ENCODE measurements at places on chromosomes 3 and 15.

DNA sequence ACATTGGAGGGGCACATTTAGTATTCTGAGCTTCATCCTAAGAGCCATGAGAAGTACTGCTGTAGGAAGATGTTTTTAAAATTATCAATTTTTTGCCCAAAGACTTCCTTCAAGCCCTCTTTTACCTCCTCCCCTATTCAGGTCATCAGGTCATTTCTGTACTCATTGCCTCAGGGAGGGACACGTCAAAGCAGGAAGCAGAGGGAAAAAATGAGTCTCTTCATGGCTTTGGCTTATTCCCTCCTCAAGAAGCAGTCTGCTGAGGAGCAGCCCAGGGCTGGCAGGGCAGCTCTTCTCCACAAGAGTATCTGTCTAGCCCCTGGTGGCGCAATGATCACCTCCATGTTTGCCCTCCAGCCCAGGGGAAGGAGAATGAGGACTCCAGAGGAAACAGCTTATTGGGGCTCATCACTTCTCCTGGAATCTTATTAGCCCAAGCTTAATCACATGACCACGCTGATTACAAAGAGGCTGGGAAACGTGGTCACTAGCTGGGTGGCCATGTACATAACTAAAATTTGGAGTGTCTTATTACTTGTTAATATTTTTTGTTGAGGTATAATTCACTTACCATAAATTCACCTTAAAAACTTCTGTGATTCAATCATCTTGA is 44.2 kb upstream of the GATA2 start:
- DNase-seq, result no peak

GRCh38 chr15:50182219-50183013 is 420 bp downstream of the SLC27A2 start:
- peak; percentile 82 for DNase-seq

DNA sequence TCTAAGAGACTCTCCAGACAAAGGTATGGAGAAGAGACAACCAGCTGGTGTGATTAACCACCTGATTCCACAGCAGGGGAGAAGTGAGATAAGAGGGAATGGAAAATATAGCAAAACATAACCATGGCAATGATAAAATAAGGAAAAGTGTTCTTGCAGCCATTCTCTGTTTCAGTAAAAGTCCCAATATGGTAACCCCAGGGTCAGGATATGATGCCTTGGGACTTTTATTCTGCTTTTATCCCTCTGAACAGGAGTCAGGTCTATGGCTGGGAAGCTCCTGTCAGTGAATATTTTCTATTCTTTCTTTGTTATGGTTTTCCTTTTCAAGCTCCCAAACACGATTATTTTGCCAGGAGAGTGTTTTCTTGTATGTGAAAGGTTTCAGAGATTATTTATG is 94.2 kb downstream of the SLC9A9 start:
- DNase-seq, result no peak

DNA sequence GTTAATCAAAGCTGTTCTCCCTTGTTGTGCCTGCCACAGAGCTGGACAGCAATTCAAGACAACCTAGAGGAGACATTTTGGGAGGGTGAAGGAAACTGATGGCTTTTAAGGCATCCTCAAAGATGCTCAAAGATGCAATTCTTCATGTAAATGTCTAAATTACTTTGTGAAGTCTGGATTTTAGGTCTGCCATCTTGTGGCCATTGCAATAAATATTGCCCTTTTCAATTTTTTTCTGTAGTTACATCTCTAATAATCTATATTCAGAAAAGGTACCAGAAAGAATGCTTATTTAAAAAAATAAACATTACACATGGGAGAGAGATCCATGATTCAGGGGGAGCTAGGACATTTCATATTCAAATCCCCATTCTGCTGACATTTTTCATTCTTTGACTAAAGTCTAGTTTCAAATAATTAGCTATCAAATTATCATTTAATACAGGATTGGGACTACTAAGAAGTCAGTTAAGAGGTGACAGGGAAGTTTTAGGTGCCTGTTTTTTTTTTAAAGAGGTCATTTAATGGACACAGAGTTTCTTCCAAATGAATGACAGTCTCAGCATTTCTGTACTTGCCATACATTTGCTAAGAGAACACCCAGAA is 259.8 kb upstream of the WNT5A start:
- DNase-seq, result peak; percentile 20

DNA sequence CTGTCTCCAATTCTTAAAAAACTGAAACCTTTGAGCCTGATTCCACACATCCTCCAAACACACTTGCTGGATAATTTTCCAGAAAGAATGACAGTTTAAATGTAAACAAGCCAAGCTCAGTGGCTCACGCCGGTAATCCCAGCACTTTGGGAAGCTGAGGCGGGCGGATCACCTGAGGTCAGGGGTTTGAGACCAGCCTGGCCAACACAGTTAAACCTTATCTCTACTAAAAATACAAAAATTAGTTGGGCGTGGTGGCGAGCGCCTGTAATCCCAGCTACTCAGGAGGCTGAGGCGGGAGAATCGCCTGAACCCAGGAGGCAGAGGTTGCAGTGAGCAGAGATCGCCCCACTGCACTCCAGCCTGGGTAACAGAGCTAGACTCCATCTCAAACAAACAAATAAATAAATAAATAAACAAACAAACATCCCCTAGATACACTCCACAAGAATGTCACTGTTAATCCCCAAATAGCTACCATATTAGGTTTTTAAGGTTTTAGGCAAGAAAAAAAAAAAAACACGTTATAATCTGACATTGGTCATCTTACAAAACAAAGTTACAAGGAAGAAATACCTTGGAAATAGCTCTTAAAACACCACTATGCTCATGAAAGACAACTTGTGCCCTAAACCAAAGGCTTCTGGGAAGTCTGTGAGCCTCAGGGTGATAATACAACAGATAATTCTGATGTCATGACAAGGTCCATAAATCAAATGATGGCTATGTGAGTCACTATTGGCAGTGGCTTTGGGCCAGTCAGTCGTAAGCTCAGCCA is 13.2 kb downstream of the TNIK start:
- DNase-seq, result no peak

GRCh38 chr15:66706225-66706732 is 4.2 kb downstream of the SMAD6 start:
- peak; percentile 42 for DNase-seq

DNA sequence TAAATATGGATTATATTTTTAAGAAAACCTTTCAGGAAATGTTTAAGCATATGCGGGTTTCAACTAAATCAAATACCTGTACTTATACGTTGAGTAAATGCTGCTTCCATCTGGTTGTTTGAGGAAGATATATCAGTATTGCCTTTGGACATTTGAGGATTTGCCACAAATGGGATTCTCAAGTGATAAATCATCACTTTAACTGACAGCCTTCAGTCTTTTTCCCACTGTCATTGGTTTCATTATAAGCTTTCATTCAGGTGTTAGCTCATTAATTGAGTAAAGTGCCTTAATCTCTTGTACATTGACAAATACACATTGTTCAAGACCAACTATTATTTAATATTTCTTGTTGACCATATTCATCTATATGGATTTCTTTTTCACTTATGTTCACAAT is 217.2 kb downstream of the EDEM1 start:
- no peak for DNase-seq

- no peak for DNase-seq
These were observed 2.9 kb downstream of the GATA2 start for GRCh38 chr3:128489927-128490649.

- DNase-seq, result no peak
These were observed 70.7 kb upstream of the LARS2 start for GRCh38 chr3:45317710-45318109.

All from GM20000 (cell line).